ENCODE measurements at places on chromosomes 13 and 19.

- DNase-seq: no peak
These were observed 353.6 kb upstream of the GPC6 start for GRCh38 chr13:92873029-92873428.

DNA sequence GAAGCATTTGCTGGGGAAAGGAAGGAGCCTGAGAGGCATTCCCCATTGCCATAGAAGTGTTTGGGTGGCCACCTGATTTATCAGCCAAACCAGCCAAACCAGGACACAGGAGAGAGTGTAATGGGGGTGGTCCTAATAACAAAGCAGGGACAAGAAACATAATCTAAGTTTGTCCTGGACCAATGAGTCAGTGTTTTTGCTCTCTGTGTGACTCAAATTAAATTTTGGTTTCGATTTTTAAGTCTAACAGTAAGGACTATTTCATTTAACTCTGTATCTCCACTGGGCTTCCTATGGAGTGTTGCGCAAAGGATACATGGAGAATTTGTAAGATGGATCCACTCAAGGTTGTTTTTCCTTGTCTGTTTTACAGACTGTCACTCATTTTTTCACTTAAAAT, 19.5 kb upstream of the TRPC4 start:
- DNase-seq: no peak

GRCh38 chr19:48452289-48453190, 2.8 kb upstream of the KCNJ14 start:
- no peak for DNase-seq

DNA sequence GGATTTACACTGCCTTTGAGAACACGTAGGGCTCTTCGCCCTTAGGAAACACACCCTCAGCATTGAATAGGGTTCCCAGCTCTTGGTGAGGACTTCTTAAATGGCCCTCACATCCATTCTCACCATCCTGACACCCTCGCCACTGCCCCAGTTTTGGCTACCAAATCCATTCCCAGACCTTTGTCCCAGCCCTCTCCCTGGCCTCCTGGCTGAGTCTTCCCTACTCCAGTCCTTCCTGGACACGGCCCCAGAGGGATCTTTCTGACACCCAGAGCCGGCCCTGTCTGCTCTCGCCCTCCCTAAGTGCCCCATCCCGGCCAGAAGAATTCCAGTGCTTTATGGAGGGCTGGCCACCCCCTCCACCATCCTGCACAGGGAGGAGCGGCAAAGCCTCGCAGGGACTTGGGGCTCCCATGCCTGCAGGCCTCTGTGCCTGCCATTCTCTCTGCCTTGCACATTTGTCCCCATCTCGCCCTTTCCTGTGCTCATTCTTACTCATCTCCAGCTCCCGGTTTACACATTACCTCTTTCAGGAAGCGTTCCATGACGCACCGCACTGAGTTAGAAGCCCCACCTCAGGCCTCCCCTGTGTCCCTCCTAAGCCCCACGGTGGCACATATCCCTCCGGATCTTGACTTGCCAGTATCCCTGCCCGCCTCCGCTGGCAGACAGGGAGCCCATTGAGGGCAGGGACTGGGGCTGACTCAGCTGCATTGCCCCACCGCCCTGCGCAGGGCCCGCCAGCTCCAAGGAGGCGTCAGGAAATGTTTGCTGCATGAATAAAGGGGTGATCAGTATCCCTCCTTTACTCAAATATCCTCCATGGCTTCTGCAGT, 11.0 kb upstream of the KLK14 start:
- no peak for DNase-seq

GRCh38 chr13:79226250-79226649, 179.8 kb downstream of the RBM26 start:
- DNase-seq: no peak

- DNase-seq: no peak
These were observed 217.1 kb downstream of the COL4A1 start for GRCh38 chr13:110089815-110090214.

DNA sequence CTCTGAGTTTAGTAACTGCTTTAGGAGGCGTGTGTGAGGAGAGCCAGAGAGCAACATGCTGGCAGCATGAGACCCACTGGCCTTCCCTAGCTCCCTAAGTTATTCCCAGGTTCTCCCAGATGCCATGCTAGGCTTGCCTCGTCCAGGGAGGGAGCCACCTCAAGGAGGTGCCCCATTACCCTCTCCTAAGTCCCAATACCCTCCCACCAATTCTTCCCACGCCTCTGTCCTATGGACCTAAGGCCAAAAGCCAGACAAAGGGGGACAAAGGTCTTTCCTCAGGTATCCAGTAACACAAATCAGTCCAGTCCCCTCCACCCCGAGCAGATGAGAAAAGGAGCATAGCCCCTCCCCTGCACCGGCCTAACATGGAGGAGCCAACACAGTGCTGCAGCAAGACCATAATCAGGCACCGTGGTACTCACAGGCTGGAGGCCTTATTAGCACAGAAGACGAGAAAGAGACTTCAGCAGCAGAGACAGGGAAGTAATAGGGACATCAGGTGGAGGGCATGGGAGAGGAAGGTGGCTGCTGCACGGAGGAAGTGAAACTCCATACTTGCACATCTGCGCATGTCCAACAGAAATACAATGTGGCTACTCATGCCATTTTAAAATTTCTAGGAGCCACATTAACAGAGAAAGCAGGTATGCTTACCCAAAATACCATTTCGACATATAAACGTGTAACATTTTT, 46.3 kb downstream of the BRD4 start:
- DNase-seq: no peak

DNA sequence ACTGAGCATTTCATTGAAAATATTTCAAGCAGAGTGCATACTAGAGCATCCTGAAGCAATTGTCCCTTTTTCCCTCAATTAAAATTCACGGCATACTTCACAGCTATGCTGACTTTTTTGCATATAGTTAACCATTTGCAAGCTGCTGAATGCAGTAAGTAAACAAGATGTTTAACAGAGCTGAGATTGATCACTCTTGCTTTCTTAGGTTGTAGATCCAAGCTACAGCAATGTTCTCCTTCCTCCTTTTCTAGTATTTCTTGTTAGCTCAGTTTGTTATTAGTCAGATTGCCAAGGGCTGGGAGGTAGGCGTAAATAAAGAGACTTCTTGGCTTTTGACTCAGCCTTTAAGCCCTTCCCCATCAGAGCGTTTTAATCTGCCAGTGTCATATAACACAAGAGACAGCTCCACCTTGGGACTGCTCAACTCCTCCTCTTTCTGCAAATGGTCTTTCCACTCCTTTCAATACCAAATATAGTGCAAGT, at the start of gene SLITRK6:
TSS of gene SLITRK6 (minus strand) at position 323 of the 486 bp plus-strand sequence. CDS start 2,911 bp downstream, outside the sequence.
- DNase-seq: peak; percentile 7

DNA sequence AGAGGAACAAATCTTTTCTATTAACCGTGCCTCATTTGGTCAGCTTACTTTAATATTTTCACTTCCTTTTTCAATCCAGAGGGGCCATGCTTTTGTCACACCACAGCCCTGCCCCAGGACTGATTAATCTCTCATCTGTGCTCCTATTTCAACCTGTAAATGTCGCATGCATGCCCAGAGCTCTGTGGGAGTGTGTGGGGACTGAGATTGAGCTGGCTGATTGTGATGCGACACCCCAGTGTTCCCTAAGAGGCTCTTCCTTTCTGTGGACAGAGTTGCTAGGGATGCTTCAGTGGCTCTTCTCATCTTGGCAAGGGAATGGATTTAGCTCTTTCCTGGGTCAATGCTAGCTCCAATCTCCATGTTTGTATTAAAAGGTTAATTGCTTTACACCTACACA, 249.6 kb downstream of the TDRD3 start:
- no peak for DNase-seq

DNA sequence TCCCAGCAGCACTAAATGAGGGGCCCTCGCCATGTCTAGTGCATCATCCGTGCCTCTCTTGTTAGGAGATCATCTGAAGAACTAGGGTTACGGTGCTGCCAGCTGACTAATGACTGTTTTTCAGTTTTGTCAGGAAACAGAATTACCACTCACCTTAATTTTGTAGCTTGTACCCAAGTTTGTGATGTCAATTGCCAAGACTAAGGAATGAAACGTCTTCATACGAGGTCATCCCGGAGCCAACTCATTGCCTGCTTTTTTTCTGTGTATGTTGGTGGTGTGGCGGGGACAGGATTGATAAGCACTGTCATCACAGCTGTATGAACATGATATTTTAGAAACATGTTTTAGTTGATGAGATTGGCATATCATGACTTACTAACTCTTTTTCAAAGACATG, 100.6 kb downstream of the TNFRSF19 start:
- DNase-seq: no peak

DNA sequence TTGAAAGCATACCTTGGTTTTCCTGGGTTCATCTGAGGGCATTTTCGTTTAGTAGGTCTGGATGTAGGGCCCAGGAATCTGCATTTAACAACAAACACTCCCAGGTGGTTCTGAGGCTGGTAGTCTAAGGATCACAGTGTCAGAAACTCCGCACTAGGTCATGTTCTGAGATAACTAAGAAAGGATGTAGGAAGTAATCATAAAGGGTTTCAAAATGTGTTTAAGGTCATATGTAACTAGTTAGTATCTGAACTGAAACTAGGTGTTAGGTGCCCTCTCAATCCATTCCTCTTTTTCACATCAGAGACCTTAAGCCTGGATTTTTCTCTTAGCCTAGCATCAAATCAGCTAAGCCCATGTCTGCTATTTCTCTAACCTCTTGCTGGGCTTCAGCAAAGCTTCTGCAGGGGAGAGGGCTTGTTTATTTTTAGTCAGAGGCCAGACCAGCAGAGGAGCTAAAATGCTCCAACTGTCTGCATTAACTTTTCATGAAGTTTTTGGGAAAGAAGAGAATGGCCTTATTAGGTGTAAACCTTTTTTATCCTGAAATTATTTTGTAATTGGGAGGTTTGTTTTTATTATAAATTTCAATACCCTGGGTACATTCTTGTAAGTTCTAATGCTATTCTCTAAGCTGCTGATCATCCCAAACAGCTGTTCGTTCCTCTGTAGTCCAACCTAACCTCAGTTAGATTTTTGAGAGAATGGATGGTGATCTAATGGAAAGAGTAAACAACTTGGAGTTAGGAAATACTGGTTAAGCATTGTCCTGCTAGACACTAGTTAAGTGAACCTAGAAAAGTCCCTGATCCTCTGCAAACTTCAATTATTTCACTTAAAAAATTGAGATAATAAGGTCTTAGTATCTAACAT, 262.8 kb upstream of the RFC3 start:
- no peak for DNase-seq

DNA sequence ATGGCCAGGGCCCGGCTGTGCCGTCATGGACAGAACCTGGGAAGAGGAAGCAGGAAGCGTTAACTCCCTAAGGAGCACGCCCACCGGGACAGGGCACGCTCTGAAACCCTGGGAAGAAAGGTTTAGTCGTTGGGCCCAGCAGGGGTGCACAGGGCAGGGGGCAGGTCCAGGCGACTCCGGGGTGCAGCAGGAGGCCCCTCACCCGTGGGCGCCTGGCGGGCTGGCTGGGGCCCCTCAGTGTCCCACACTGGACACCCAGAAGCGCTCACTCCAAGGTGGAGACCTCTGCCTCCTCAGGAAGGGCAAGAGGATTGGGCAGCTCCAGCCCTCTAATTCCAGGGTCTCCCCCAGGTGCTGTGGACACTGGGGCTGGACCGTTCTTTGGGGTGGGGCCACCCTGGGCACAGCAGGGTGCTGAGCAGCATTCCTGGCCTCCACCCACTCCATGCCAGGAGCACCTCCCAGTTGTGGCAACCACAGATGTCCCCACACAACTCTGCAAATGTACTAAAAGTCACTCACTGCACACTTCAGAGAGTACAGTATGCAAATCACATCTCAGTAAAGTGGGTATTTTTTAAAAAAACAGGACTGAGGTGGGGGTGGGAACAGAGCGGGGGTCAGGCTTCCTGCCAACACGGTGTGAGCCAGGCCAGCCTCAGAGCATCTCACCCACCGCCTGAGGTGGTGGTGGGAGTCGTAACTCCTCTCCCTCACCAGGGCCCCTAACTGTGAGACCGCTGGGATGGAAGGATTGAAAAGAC, 35.2 kb downstream of the PIP5K1C start:
- DNase-seq: no peak

DNA sequence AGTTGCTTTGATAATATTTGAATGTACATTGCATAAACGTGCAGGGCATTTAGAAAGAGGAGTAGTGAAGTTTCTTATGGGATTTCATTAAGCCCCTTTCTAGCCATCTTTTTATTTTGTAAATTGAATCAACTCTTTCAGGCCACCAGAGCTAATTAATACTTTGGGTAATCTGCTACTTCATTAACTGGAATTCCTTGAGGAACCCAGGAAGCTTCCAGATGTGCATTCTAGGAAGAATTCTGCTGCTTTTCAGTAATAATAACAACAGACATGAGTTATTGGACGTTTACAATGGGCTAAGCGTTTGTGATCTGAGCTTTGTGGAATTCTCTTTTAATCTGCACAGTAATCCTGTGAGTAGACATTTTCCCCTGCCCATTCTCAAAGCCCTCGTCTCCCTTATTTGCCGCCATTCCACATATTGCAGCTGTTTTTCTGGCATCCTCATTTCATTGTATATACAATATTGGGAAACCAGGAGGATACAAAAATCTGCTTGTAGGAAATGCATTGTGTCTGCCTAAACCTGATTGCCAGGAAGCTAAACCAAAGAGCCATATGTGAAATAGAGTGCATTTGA, 103.9 kb downstream of the HS6ST3 start:
- DNase-seq: no peak

- DNase-seq: no peak
These were observed 6.1 kb upstream of the CYSLTR2 start for GRCh38 chr13:48647625-48648024.

- DNase-seq: no peak
These were observed 1487.7 kb downstream of the EFNB2 start for GRCh38 chr13:105047676-105048295.

DNA sequence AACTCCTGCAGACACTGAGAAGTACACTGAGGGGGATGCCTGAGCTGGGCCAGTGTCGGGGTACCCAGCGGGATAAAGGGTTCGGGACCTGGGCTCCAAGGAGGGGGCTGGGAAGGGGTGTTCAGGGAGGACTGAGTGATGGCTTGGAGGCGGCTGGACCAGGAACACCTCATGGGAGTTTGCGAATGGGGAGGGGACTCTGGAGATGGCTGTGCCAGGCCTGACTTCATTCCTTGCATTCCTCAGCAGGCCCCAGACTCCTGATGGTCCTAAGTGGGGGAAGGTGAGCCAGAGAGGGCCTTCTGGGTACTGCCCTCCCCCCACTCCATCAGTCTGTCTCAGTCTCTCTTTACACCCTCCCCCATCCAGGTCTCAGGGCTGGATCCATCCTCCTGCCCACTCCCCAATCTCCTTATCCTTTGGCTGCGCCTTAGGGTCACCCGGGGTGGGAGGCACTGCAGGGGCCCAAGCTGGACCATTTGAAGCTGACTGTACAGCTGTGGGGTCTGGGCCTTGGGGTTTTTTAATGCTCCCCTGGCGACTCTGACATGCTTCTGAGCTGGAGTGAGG, 13.8 kb downstream of the PAK4 start:
- DNase-seq: no peak

GRCh38 chr13:113916330-113916815, 52.5 kb upstream of the GAS6 start:
- peak; percentile 65 for DNase-seq
